ENCODE measurements at places on chromosomes 16 and 17.

DNA sequence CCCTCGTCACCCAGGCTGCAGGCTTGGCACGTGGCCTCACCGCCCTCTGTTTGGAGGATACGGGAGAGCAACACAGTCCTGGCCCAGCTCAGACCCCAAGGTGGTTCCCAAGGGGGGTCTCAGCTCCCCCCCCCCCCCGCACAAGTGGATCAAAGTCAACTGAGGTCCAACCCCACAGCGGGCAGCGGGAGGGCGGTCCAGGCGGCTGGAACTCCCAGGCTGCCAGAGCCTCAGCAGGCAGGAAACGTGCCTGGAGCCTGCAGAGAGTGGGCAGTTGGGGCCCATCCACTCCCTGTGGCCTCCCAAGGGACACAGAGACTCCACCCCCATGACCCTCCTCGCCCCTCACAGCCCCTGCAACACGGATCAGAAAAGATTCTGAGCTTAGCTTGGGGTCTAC, 36.7 kb downstream of the PIEZO1 start:
- DNase-seq = no peak

GRCh38 chr16:4913774-4914525, 23.0 kb downstream of the PPL start:
- DNase-seq = no peak

- no peak for DNase-seq
Measured at GRCh38 chr16:78962457-78962929, 638.0 kb downstream of the MAF start.

- no peak for DNase-seq
Measured at GRCh38 chr17:17134051-17134956, 71.8 kb downstream of the PLD6 start.

DNA sequence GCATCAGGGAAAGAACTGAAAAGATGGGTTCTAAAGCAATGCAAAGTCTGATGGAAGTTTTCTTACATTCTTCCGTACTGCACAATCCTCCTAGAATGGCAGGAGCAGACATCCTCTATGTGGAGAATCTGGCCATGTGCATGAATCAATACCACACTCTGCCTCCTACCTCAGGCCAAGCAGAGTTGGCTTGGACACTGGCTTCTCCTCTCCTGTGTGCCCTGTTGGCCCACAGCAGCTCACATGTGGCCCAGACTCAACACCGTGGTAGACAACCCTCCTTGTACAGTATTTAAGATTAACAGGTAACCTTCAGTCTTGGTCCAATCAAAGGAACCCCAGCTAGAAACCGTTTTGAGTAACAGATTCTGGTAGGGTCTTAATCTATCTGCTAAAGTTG, 101.9 kb downstream of the ZFHX3 start:
- DNase-seq = no peak

DNA sequence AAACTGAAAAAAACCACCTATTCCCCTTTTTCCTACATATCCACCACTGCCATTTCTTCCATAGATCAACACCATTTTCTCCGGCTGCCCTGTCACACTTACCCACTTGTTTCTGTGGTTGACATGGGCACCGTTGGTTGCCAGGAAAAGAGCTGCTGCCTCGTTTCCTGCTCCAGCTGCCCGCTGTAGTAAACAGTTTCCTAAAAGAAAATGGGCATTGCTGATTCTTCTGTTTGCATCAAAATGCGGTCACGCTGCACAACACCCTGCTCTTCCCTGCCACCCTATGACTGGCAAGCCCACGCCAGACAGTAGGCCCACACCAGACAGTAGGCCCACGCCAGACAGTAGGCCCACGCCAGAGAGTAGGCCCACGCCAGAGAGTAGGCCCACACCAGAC, 46.3 kb downstream of the CYB5D2 start:
- no peak for DNase-seq

DNA sequence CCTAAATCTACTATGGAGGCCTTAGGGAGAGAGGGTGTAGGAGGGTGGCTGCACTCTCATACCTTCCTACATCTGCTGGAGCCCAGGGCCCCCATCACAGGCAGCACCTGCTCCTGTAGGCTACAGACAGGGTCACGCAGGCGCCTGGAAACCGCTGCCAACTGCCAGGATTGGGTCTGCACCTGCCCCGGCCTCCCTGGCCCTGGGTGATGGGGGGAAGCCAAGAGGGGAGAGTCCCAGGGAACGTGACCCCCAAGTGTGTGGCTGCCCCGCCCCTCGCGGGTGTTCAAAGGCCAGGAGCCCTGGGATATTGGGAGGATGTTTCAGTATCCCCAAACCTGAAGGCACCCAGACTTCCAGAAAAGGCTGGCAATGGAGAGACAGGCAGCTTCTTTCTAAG, 5.6 kb upstream of the TEX19 start:
- DNase-seq = no peak

GRCh38 chr16:70470141-70470926, 15.9 kb downstream of the FCSK start:
- DNase-seq = no peak

DNA sequence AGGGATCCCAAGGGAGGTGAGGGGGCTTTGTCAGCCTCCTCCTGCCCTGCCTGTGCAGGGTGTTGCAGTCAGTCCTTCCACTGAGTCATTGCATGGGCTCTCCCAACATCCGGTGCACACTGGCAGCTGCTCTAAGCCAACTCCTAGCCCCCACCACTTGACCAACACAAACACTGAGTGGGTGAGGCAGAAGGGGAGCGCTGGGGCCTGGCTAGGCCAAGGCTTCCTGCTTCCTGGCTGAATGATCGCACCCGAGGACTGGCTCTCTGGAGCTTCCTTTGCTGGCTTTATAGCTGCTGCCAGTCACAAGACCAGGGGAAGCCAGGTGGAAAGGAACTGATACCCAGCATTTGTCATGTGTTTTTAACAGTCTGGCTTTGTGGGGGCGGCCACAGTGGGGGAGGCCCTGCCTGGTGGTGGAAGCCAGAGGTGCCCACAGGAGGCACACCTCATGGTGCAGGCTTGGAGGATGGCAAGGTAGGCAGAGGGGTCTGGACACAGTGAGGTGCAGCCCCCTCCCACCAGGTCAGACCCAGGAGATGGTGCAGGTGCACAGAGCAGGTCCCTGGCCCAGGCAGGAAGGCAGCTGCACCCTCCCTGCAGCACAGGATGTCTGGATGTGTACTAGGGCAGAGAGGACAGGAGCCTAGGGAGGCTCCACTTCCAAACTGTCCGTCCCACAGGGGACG, 6.8 kb downstream of the MPG start:
- DNase-seq = peak; percentile 89

- no peak for DNase-seq
Measured at GRCh38 chr16:5526826-5527225, 429.2 kb upstream of the EEF2KMT start.

DNA sequence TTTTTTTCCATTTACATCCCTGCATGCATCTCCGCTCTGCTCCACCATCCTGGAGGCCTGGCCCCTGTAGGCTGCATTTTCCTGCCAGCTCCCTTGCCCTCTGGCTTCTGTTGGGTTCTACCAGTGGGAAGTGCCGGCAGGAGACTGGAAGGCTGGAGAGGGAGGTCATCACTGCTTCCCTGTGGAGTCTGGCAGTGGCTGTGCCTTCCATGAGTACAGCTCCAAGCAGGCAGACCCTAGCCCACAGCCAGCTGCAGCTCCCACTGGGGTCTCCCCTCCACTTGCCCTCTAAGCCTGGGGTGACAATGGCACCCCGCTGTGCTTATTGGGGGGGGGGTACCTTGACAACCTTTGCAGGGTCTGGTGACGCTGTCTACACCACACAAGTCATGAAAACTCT, 37.3 kb downstream of the MMP15 start:
- no peak for DNase-seq

- no peak for DNase-seq
Measured at GRCh38 chr17:57876866-57877237, 27.0 kb upstream of the MRPS23 start.

- no peak for DNase-seq
Measured at GRCh38 chr16:30774367-30775130, 12.4 kb downstream of the RNF40 start.

DNA sequence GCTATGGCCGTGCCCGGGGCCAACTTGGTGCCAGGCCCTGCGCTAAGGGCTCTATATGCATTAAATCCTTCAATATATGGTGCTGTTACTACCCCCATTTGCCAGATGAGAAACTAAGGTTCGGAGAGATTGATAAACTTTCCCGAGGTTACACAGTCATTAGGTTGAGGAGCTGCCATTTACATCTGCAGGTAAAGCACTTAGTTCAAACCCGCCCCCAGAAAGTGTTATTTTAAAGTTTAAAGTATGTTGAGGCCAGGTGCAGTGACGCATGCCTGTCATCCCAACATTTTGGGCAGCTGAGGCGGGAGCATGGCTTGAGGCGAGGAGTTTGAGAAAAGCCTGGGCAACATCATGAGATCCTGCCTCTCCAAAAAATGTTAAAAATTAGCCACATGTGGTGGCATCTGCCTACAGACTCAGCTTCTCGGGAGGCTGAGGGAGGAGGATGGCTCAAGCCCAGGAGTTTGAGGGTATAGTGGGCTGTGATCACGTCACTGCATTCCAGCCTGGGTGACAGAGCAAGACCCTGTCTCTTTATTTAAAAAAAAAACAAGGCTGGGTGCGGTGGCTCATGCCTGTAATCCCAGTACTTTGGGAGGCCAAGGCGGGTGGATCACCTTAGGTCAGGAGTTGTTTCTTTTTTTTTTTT, 264.7 kb downstream of the PARN start:
- DNase-seq = no peak

All from skeletal muscle cell (primary cell).